Activated CD4-positive, alpha-beta T cell treated with anti-CD3 and anti-CD28 coated beads, Interleukin-2, amount 50 U/mL, for 4 hours (primary cell): ENCODE measurements at places on chromosomes 7 and 10.

GRCh38 chr10:125820701-125821100, 2.4 kb downstream of the UROS start:
- no peak for DNase-seq

- no peak for DNase-seq
Measured at GRCh38 chr7:80312139-80312661, 177.6 kb downstream of the GNAI1 start.

DNA sequence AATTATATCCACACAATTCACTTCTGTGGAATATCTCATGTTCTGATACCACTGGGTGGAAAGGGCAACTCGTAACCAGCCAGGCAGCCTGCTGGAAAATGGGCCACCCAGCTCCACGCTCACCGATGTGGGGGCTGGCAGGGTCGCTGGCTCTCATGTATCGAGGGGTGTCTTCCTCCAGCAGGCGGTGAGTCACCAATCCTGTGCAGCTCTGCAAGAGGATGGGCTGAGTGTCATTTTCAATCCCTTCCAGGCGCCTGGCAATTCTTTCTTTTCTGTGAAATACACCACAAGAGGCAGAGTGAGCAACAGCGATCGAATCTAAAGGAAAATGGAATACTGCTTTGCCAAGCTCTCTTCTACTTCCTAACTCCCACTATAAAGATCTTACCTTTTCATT, 80.1 kb downstream of the SVIL start:
- no peak for DNase-seq

- DNase-seq: no peak
Measured at GRCh38 chr10:17599089-17599488, 18.1 kb downstream of the HACD1 start.

GRCh38 chr7:47602272-47603004, 20.5 kb upstream of the TNS3 start:
- DNase-seq: no peak

GRCh38 chr10:52437205-52437646, 123.1 kb downstream of the DKK1 start:
- no peak for DNase-seq

DNA sequence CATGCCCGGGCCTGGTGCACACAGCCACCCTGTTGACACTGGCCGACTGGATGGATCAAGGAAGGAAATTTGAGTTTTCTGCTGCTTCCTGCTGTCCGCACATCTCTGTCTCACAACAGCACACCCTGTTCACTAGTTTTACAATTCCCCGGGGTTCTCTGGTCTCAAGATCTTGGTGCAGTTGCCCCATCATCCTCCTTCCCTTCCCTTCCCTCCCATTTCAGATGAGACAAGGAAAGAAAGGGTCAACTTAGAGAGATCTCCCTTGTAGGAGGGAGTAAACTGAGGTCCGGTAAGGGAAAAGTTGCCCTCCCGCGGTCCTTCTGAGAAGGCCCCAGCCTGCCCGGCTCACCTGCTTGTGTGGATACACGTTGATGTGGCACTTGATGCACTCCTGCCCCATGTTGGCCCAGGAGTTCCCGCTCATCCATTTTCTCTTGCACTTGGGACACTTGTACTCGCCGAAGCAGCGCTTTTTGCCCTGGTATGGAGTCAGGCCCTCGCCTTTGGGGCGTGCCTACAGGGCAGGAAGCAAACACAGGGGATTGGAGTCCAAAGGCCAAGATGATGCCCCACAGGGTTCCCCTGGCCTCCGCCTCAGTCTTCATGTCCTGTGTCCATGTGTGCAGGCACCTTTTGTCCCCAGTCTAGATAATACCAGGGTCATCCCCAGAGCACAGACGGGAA, 46.8 kb downstream of the PPIF start:
- DNase-seq: no peak

DNA sequence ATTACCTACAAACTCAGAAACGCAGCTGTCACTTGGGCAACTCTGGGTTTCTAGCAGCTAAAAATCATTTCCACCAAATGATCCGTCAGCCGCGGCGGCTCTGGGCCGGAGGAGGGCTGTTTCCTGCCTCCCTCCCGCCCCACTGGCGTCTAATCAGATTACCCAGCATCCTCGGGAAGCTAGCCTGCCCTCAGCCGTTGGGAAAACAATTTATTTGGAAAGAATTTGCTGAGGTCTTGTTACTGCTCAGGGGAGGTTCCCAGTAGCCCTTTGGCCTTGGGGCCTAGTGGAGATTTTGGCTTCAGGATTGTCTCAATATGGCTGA, 65.0 kb upstream of the ADGRA1 start:
- DNase-seq: no peak

- no peak for DNase-seq
Measured at GRCh38 chr10:79059859-79060379, 8.8 kb upstream of the ZMIZ1 start.

DNA sequence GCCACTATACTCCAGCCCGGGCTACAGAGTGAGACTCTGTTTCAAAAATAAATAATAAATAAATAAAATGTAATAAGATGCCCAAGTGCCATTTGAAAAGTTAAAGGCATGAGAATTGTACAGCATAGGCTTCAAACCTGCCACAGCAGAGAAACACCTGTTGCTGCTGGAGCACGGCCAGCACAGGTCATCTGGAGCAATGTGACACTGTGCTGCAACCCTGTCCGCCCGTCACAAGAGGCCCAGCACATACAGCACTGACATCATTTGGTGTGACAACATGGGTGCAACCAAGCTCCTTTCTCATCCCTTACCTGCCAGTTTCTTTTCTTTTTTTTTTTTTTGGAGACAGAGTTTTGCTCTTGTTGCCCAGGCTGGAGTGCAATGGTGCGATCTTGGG, 1.3 kb downstream of the RFC2 start:
- DNase-seq: no peak

GRCh38 chr10:72754275-72755032, 62.5 kb downstream of the MCU start:
- no peak for DNase-seq

DNA sequence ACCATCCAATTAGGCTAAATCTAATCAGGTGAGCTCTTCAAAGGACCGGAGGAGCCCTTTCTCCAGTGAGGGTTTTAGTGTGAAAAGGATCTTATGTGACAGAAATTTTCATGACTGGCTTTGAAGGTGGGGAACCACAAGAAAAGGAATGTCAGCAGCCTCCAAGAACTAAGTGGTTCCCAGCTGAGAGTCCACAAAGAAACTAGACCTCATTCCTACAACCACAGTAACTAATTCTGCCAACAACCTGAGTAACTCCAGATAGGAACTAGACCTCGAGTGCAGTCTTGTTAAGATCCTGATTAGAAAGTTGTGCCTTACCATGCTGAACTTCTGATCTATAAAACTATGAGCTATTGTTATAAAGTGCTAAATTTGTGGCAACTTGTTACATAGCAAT, 51.3 kb downstream of the PCLO start:
- no peak for DNase-seq

DNA sequence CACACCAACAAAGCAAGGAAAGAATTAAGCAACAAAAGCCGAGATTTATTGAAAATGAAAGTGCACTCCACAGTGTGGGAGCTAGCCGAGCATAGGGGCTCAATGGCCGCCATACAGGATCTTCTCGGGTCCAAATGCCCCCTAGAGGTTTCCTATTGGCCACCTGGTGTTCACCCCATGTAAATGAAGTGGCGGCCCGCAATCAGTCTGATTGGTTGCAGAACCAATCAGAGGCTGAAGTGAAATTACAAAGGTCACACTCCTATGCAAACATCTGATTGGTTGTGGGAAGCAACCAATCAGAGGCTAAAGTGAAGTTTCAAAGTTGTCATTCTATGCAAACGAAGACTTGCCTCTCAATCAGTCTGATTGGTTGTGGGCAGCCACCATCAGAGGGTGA, 61.8 kb upstream of the SLC35B4 start:
- DNase-seq: no peak

DNA sequence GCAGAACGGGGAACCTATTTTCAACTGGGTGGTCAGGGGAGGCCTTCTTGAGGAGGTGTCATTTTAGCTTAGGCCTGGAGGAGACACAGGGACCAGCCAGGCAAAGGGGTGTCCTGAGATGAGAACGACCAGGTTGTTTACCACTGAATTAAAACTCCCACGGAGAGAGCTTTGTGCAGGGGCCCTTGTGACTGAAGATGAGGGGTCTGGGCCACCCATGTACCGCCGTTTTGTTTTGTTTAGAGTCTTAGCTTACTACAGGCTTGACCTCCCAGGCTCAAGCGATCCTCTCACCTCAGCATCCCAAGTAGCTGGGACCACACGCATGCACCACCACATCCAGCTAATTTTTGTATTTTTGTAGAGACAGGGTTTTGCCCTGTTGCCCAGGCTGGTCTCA, 80.4 kb downstream of the FAM171A1 start:
- no peak for DNase-seq
